ENCODE measurements at places on chromosomes 2 and 18. TPM values are rescaled to one million over a fixed set of nuclear protein-coding genes. Genes with fewer than 3 reads are reported as not detected.

DNA sequence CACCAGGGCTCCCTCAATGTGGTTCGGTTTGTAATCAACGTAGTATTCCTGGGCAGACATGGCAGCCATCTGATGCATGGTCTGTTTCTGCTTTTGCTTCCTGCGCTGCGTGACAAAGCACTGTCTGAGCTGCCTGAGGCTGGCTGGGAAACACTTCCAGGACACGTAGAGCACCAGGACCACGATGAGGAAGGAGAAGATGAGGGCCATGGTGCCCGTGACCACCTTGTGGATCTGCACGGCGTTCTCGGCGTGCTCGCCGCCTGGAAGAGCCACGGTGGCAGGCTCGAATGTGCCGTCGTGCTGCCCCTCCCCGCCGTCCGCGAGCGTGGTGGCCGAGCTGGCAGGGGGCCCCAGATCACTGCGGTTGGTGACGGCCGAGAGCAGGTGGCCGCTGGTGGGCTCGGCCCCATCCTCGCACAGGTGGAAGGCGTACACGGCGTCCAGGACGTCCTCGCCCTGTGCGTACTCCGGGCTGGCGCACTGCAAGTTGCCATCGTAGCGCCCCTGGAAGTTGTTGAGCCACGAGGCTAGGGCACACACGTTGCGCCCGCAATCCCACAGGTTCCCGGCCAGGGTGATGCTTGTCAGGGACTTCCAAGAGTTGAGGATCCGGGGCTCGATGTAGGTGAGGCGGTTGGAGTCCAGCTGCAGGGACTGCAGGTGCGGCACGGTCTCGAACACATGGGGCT, 2.1 kb downstream of the LRRTM1 start:
- H3K36me3 ChIP-seq = no peaks in the 10 kb centered on the region
- no peak overlapping the region for H3K27ac ChIP-seq
- no peaks in the 10 kb centered on the region for H3K4me1 ChIP-seq
- no peak for DNase-seq
- no peak overlapping the region for H3K4me3 ChIP-seq

GRCh38 chr2:126749537-126749936, 93.6 kb downstream of the GYPC start:
- H3K36me3 ChIP-seq = no peaks in the 10 kb centered on the region
- no peaks in the 10 kb centered on the region for H3K4me1 ChIP-seq
- H3K4me3 ChIP-seq = no peak overlapping the region

DNA sequence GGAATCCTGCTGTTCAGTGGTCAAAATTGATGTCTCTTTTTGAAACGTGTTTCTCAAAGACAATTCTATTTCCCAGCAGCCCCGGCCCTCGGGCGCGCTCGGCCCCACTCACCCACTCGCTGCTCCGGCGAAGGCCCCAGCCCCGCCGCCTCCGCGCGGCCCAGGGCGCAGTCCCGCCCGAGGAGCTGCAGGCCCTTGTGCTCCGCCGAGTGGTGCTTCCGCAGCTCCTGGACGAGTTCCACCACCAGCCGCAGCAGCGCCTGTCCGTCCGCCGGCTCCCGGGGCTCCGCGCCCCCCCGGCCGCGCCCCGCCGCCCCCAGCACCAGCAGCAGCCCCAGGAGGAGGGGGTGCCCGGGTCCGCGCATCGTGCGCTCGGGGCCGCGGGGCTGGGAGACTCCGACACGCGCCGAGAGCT, 413 bp downstream of the ALKAL2 start:
- no peaks in the 10 kb centered on the region for H3K4me1 ChIP-seq
- no peak overlapping the region for H3K4me3 ChIP-seq
- no peak overlapping the region for H3K27ac ChIP-seq
- DNase-seq = no peak

RNF125 gene
- total RNA-seq = 5.1 TPM

GRCh38 chr2:168146892-168147810, 100.2 kb downstream of the STK39 start:
- DNase-seq = no peak
- no peak overlapping the region for H3K4me3 ChIP-seq
- H3K36me3 ChIP-seq = peaks cover 7% of the 10 kb centered on the region
- no peaks in the 10 kb centered on the region for H3K4me1 ChIP-seq
- H3K27ac ChIP-seq = no peak overlapping the region
- no peaks in the 10 kb centered on the region for H3K27me3 ChIP-seq

DNA sequence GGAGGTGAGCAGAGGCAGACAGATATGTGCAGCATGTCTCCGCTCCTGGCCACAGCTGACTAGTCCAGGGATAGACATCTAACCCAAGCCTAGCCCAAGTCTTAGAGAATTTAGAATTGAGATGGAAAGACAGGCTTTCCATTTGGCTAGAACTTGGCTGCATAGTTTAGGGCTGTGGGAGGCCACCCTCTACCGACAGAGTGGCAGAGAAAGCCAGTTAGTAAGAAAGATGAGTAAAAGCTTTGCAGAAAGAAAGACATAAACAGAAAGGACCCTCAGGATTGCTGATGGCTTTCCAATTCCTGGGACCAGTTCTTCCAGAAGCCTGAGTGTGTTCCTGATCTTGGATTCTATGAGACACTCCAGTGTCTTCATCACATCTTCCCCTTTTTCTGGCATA, 62.1 kb downstream of the DYM start:
- peaks cover 13% of the 10 kb centered on the region for H3K4me1 ChIP-seq
- DNase-seq = no peak
- H3K27ac ChIP-seq = no peak overlapping the region
- no peak overlapping the region for H3K4me3 ChIP-seq

GRCh38 chr2:28359222-28360057, 33.2 kb upstream of the FOSL2 start:
- peaks cover 39% of the 10 kb centered on the region for H3K4me1 ChIP-seq
- peak overlapping the region; percentile 37 for H3K27ac ChIP-seq
- H3K27me3 ChIP-seq = no peaks in the 10 kb centered on the region
- no peak overlapping the region for H3K4me3 ChIP-seq

- H3K4me3 ChIP-seq = no peak overlapping the region
- no peak overlapping the region for H3K27ac ChIP-seq
- H3K36me3 ChIP-seq = no peaks in the 10 kb centered on the region
- DNase-seq = no peak
- H3K27me3 ChIP-seq = no peaks in the 10 kb centered on the region
Observed at GRCh38 chr2:76812156-76812555, 710.0 kb downstream of the LRRTM4 start.

ANKMY1 gene
- 6.6 TPM for total RNA-seq

C1QL2 gene
- 0.05 TPM for total RNA-seq

DNA sequence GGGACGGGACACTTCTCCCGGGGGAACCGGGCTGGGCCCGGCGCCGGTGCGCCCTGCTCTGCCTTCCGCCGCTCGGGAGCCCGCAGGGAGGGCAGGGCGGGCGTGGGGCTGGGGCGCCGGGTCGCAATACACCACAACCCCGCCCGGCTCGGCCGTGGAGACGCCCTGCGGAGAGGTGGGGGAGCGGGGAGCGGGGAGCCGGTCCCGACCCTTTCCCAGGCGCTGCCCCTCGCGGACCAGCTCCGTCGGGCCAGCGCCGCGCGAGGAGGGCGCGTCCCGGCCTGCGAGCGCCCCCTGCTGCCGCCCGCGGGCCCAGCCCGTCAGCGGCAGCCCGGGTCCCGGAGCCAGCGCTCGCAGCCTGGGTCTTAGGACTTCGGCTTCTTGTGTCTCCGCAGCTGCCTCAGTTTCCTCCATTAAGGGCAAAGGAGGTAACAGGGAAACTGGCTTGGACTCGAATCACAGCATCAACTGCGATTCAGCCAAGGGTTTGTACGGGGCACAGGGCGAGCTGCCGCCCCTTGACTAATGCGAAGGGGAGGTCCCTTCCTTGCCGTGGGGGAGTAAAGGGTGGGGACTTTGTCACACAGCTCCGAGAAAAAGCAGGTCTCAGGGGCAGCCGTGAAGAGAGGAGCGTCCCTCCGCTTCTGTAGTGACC, 635 bp upstream of the ADRA2B start:
- H3K4me3 ChIP-seq = peak overlapping the region; percentile 63
- H3K27ac ChIP-seq = no peak overlapping the region
- peaks cover 21% of the 10 kb centered on the region for H3K27me3 ChIP-seq
- DNase-seq = peak; percentile 44
- peaks cover 11% of the 10 kb centered on the region for H3K4me1 ChIP-seq

COBLL1 gene
- 3.0 TPM for total RNA-seq

DNA sequence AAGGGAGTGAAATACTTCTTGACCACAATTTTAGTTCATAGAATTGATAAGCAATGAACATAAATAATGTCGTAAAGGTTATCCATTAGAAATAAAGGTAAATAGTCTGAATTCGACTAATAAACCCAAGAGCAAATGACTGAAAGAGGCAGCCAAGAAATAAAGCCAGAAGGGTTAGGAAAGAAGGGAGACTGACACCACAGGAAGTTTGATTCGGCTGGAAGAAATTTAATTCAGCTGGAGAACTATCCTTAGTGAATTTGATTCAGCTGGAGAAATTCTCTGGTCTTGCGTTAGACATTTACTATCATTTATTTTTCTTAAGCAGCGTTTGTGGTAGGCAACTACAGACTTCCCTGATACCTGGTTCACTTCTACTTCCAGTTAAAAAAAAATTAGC, 429.6 kb downstream of the PID1 start:
- no peaks in the 10 kb centered on the region for H3K36me3 ChIP-seq
- H3K27ac ChIP-seq = no peak overlapping the region
- no peak for DNase-seq
- no peaks in the 10 kb centered on the region for H3K4me1 ChIP-seq
- no peak overlapping the region for H3K4me3 ChIP-seq
- H3K27me3 ChIP-seq = no peaks in the 10 kb centered on the region

PSME4 gene
- total RNA-seq = 33.3 TPM

ANKRD62 gene
- total RNA-seq = not detected

DNA sequence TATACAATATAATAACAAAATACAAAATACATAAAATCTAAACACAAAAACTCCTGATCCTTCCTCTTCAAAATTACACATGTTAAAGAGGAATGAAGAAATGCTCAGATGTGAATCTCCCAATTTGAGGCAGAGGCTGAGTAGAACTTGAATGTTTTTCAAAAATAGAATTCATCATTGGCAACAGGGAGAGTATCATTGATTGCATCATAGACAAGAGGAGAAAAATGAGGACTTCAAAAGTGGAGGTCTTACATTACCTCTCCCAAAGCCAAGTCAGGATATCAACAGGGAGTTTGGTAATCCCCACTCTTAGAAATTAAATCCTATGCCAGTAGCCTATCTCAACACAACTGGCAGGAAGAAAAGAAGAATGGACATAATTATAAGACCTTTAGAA, 2023.9 kb upstream of the CELF4 start:
- no peaks in the 10 kb centered on the region for H3K36me3 ChIP-seq
- H3K27me3 ChIP-seq = no peaks in the 10 kb centered on the region
- H3K27ac ChIP-seq = no peak overlapping the region
- H3K4me1 ChIP-seq = no peaks in the 10 kb centered on the region
- H3K4me3 ChIP-seq = no peak overlapping the region
- DNase-seq = no peak

GRCh38 chr2:231467613-231468530, 3.6 kb upstream of the NCL start:
- H3K27me3 ChIP-seq = no peaks in the 10 kb centered on the region
- DNase-seq = no peak
- H3K27ac ChIP-seq = no peak overlapping the region
- H3K4me1 ChIP-seq = peaks cover 8% of the 10 kb centered on the region
- no peak overlapping the region for H3K4me3 ChIP-seq

DNA sequence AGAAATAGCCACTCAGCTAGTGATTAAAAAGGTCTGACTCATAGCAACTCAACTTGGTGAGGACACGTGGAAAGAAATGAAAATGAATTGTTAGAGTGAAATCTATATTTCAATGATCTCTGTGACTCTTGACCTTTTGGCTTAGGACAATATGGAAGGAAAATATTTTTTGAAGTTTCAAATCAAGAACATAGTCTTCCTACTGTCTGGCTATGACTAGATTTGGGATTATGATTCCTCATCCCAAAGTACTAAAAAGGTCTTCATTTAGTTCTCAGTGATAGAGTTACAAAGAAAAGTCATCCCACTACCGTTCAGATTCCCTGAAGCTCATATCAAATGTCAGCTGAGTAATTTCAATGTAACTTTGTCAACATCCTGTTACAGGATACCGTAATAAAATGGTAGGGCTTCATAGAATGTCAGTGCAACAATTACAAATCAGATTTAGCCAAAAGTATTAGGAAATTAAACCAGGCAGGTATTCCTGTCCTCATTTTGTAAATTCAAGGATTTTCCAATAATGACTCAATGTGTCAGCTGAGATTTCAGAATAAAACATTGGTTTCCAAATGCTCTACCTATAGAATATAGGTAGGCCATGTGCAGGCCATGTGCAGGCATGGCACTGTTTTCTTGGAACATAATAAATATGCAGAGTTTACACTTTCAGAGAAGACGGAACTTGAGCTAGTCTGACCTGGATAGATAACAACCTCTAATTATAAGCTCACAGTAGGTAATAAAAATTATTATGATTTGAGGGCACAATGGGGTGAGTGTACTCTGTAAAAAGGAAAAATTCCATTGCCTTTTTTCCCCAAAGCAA, 36.0 kb downstream of the ANKRD29 start:
- no peaks in the 10 kb centered on the region for H3K36me3 ChIP-seq
- H3K27ac ChIP-seq = no peak overlapping the region
- H3K4me3 ChIP-seq = no peak overlapping the region
- no peaks in the 10 kb centered on the region for H3K4me1 ChIP-seq

GRCh38 chr2:85978883-85979780, 90.3 kb upstream of the ST3GAL5 start:
- no peak overlapping the region for H3K27ac ChIP-seq
- no peak for DNase-seq
- H3K27me3 ChIP-seq = no peaks in the 10 kb centered on the region
- no peak overlapping the region for H3K4me3 ChIP-seq
- H3K4me1 ChIP-seq = no peaks in the 10 kb centered on the region

BOLA3 gene
- 41.7 TPM for total RNA-seq

SULT1C4 gene
- total RNA-seq = 3.6 TPM

- no peak overlapping the region for H3K27ac ChIP-seq
- H3K36me3 ChIP-seq = no peaks in the 10 kb centered on the region
- no peaks in the 10 kb centered on the region for H3K4me1 ChIP-seq
- no peak for DNase-seq
- H3K27me3 ChIP-seq = no peaks in the 10 kb centered on the region
- H3K4me3 ChIP-seq = no peak overlapping the region
Observed at GRCh38 chr2:120540719-120541552, 194.7 kb upstream of the GLI2 start.
